ENCODE measurements at places on chromosomes 3 and 15.

GRCh38 chr15:76123031-76123430 is 63.2 kb downstream of the TMEM266 start:
- no peak for DNase-seq

GRCh38 chr3:71583566-71584393 is at the start of gene FOXP1:
Gene FOXP1, minus strand, starts transcription at chr3:71583728. Its CDS starts 385,347 bp downstream, at chr3:71198381.
- DNase-seq: peak; percentile 53

GRCh38 chr15:63628123-63628822 is 31.1 kb downstream of the FBXL22 start:
- DNase-seq: no peak

- no peak for DNase-seq
These were observed 15.4 kb upstream of the SLC22A13 start for GRCh38 chr3:38250198-38250597.

DNA sequence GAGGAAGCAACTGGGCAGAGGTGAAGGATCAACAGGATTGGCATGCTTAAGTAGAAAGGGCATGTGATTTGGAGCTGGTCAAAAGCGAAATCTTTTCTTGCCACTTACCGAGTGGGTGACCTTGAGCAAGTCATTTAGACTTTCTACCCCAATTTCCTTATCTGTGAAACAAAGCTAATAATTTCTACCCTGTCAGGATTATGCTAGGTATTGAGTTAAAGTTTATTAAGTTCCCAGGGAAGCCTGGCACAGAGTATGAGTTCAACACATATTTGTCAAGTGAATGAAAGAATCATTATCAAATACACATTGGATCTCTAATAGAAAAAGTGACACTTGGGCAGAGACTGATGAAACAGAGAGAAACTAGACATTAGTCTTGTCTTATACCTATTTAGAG is 66.4 kb upstream of the FRMD4B start:
- no peak for DNase-seq

DNA sequence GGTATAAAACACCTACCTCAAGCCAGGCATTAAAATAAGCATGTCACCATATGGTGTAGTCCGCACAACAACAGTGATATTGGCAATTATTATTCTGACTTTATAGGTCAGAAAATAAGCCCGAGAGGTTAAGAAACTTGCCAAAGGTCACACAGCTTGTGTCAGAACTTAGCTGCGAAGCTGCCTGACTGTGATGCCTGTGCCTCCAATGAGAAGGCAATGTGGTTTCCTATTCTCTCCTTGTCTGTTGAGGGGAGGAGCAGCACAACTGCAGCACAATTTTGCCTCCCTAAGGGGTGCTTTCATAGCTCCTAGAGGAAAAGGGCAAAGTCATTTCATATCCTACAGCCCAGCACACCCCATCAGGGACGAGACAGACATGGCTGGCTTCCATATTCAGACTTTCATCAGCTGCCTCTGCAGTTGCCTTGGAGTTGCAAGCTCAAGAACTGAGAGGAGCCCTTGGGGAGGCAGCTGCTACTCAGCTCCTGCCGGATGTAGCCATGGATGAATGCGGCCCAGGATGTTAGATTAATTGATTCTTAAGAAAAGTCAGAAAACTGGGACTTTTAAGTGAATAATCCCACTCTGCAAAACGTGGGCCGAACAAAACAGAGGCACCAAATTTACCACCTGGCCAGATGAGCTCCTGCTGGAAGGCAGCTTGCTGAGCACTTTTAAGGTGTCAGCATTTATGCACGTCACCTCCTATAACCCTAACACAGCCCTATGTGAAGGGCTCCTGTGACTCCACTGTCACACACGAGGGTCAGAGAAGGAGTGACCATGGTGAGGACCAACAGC is 38.5 kb downstream of the MYO5C start:
- DNase-seq: no peak

- no peak for DNase-seq
These were observed 292.0 kb downstream of the NFKBIZ start for GRCh38 chr3:102141096-102141927.

DNA sequence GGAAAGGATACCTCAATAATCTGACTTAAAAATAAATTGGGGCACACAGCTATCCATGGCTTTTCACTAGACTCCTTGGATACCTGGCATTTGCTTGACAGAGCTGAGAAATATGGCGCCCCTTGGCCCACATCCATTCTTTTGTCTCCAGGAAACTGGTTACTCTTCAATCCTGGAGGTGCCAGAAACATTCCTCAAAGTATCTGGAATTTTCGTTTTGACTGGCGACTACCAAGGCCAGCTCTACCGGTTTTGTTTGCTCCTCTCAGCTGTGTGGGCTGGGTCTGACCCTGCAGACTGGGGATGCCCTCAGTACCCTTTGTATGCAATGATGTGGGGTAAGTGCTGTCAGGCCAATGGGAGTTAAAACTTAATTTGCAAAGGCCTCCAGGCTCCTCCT is 27.0 kb downstream of the KATNBL1 start:
- no peak for DNase-seq

DNA sequence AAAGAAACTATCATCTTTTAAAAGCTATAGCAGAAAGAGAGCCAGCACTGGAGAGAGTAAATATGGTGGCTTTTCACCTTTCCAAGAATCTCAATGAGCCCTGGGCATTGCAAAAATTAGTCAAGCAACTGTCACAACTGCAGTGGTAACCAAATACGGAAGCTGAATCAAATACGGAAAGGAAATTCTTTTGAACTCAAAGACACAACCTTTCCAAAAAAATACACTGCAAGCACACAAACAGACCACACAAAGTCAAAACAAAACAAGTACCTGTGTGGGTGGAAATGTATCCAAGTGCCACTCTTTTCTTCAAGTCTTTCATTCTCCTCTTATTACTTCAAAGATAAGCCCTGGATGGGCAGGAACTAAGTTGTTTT is 17.6 kb downstream of the VGLL4 start:
- DNase-seq: no peak

- DNase-seq: no peak
These were observed 113.1 kb downstream of the POLR2M start for GRCh38 chr15:57819646-57820045.

GRCh38 chr3:187927565-187927964 is 182.3 kb upstream of the BCL6 start:
- no peak for DNase-seq

GRCh38 chr15:48754011-48754410 is 56.9 kb downstream of the CEP152 start:
- no peak for DNase-seq

DNA sequence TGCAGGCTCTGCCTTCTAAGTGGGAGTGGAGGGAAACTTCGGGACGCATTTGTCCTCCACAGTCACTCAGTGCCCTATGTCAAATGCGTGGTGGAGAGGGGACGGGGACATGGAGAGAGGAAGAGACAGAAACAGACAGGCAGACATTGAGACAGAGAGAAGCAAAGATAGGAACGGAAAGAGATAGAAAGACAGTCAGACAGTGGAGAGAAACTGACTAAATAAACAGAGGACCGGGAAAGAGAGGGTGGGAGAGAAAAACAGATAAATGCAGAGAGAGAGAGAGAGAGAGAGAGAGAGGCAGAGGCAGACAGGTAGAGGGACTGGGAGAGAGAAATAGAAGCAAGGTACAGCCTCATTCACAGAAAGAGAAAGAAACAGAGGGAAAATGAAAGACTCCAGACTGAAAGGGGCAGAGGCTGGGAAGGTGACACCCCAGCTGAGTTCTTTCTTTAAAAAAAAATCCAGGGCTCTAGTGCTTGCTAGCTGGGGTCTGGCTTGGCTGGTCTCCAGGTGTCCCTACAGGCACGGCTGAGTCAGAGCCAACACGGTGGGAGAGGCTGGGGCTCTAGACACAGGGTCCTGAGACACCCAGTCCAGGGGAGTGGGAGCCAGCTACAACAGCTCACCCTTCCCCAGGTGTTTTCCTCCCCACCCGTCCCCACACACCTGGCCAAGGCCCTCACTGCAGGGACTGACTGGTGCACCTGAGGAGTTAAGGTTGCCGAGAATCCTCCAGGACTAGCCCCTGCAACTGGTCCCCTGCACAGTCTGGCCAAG is 506.1 kb upstream of the PROK2 start:
- no peak for DNase-seq

DNA sequence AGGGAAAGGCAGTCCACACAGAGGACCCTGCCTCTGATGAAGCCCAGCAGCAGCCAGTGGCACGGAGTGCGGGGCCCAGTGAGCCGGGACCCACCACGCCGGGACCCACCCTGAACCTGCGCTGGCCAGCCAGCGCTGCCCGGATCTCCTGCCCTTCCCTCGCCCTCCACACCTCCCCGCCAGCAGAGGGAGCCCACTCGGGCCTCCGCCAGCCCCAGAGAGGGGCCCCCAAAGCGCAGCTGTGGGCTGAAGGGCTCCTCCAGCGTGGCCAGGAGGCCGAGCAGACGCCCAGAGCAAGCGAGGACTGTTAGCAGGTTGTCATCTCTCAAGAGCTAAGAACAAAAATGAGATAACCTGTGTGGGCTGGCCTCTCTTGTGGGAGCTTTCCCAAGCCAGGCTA is 81.3 kb upstream of the ATP10A start:
- no peak for DNase-seq

DNA sequence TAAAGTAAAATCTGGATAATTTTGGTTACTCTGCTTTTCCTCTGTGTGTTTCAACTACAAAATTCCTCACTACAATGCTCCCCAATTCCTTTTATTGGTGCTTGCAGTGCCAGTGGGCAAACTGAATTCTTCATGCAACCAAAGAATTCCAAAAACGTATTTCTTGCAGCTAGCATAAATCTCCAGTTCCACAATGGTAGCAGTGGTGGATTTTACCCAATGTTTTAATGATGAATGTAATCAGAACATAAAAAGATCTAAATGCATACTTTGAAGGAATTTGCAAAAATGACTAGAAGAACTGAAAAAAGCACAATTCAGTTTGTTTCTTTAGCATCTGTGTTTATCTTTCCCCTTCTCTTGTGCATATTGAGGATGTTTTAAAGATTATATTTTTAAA is 359.6 kb upstream of the TPRG1 start:
- DNase-seq: no peak

GRCh38 chr3:181703601-181704420 is 7.9 kb upstream of the SOX2 start:
- no peak for DNase-seq

GRCh38 chr3:101809178-101810021 is 30.4 kb downstream of the NXPE3 start:
- DNase-seq: peak; percentile 25

- DNase-seq: peak; percentile 80
These were observed 34.8 kb upstream of the CTSH start for GRCh38 chr15:78979456-78980320.

All from hepatic stellate cell (primary cell).